ENCODE measurements at places on chromosomes 3 and 15.

GRCh38 chr3:127067116-127067910 lies 84.4 kb downstream of the PLXNA1 start:
- DNase-seq = no peak

GRCh38 chr15:70741677-70742293 lies 21.6 kb downstream of the UACA start:
- DNase-seq = no peak

GRCh38 chr3:148070041-148070440 lies 627.7 kb upstream of the AGTR1 start:
- DNase-seq = no peak

DNA sequence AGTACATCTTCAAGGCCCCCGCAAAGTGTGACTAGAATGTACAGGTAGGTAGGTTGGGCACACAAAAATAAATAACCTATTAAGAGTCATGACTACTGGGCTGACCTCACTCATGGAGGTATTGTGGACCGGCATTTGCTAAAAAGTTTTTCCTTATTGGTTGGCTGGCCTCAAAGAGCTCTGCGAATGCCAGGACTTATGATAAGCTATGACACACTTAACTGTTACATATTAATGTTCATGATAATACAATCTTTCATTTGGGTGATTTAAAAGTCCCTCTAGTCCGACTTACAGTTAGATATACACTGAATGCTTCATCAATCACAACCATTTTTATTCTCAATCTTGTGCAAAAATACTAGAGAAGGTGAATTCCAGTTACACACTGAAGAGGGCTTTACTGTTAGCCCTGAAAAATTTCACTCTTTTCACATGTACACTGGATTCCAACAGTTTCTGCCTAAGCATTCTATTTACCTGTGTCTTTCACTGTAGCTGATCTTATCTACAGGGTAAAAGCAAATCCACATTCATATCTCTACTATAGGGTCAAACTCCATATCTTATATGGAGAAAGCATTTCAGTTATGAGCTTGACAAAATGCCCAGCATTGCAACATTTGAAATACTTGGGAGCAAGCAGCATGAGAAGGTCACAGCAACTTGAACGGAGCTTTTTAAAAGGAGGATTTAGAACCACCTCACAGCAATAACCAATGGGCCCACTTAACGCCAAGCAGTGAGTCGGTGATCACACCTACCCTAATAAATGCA lies 329.1 kb downstream of the FOXP1 start:
- DNase-seq = no peak
